Thoracic aorta (tissue), 2 donors: ENCODE measurements at places on chromosomes 2 and 18.

DNA sequence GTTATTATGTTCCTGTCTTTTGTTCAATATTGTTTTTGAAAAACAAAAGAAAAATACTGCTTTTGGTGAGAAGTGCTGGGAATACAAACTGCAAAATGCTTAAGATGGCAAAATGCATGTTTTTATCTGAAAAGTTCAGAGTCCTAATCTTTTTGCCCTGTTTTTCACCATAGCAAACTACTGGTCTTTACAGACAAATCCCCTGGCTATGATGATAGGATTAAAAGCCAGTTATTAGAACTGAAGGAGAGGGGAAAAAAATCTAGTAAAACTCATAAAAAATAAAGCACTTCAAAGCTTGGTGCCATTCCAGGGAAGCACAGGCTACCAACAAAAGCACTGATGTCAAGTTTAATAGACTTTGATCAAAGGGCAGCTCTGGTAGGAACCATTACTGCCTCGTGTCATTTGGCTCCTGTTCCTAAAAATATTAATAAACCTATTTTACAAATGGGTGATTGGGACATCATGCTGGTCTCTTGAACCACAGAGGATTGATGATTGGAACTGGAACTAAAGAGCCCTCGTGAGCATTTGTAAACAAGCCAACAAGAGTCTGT, 194.7 kb downstream of the RAB3GAP1 start:
- no peak for DNase-seq

- DNase-seq = no peak
Measured at GRCh38 chr2:196249860-196250259, 78.5 kb upstream of the STK17B start.

- DNase-seq = no peak
Measured at GRCh38 chr2:233163486-233164103, 87.9 kb upstream of the ATG16L1 start.

GRCh38 chr2:103986001-103986400, 867.9 kb upstream of the POU3F3 start:
- DNase-seq = no peak

- DNase-seq = no peak
Measured at GRCh38 chr18:57294547-57294946, 57.8 kb upstream of the ST8SIA3 start.

DNA sequence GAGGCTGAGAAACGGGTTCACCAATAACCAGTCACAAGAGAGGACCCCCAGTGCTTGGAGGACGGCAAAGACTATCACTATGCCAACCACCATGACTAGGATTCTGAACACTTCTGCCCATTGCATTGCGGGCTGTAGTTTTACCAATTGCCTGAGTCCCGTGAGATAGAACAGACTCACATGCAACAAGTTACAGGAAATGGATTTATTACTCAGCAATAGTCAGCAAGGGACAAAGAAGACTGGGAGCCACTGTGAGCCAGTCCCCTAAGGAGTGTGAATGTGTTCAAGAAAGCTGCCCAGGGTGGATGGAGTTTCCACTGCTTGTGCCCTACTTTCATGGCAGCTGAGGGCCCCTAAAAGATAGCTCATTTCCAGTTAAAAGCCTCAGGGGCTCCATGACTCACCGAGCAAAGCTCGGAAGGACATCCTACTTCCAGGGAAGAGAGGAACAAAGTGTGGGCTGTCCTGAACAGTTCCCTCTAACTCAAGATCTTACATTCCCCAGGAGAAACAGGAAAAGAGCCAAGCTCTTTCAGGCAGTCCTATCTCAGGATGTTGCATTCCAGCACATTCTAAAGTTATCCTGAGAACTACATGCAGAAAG, 54.4 kb downstream of the SLC4A3 start:
- DNase-seq = no peak

- no peak for DNase-seq
Measured at GRCh38 chr18:78765637-78766281, 213.9 kb upstream of the SALL3 start.

DNA sequence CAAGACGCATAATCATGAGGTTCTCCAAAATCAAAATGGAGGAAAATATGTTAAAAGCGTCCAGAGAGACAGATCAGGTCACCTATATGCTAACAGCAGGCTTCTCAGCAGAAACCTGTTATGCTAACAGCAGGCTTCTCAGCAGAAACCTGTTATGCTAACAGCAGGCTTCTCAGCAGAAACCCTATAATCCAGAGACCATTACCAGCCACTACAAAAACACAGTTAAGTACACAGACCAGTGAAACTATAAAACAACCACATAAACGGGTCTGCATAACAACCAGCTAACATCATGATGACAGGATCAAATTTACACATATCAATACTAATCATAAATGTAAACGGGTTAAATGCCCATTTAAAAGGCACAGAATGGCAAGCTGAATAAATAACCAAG, 1548.4 kb upstream of the TMEFF2 start:
- DNase-seq = no peak

DNA sequence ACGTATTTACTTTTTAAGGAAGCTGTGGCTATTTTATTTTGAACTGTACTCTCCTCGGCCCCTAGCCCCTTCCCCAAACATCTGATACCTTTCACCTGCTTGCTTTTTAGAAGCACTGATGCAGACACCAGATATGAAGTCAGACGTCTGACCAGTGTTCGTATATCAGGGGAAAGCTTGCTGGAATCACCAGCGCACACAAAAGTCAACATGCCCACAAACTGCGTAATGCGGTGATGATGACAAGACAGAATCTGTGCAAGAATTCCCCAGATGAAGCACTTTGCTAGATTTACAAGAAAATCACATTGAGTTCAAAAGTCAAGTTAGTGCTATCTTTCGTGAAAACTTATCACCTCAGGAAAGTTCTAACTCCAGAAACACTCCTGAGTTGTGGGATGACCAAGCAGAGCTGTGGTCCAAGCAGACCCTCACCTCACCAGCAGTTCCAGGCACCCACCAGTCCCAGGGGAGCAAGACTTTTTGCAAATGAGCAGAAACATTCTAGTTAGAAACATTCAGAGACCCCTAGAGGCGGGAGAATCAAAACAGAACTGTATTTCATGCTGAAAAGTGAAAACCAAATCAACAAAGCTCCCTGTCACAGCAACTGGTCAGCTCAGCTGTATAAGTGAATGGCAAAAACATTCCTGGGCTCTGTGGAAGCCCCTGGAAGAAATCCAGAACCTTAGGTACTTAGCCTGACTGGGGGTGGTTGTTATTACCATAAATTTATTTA, 55.7 kb downstream of the INO80C start:
- DNase-seq = no peak

- no peak for DNase-seq
Measured at GRCh38 chr2:155308367-155309009, 610.0 kb downstream of the KCNJ3 start.

DNA sequence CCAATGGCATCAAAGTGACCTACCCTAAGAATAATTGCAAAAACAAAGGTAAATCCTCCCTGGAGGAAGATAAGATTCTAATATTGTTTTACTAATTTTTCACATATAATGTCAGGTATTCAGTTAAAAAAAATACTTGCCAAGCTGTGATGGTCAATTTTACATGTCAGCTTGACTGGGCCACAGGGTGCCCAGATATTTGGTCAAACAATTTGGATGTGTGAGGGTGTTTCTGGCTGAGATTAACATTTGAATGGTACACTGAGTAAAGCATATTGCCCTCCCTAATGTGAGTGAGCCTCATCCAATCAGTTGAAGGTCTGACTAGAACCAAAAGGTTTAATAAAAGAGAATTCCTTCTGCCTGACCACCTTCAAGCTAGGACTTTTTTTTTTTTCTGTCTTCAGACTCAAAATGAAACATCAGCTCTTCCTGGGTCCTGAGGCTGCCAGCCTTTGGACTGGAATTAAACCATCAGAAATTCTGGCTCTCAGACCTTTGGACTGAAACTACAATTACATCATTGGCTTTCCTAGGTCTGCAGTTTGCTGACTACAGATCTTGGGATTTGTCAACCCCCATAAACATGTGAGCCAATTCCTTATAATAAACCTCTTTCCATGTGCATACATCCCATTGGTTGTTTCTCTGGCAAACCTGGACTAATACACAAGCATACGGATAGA, 65.4 kb downstream of the LDAH start:
- DNase-seq = no peak

DNA sequence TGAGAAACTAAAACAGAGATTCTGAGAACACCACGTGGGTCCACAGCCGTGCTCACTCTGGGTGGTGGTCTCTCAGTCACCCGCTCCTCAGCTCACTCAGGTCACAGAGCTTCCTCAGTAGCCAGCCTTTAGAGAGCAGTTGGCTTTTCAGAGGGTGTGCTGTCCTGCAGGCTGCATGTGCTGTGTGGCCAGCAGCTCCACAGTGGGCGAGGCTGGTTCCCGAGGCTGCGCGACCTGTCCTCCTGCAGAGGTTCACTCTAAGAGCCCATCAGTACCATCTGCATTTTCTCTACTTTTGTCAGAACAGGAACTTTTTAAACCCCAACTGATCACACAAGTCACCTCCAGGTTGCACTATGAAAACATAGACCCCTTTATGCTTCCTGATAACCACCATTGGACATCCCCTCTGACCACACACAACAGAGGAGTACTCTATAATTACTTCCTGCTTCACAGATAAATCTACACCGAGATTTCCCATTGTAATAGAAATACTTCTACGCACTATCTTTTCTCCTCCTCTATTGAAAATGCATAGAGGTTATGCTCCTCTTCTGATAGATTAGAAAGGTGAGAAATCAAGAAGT, 93.1 kb downstream of the GYPC start:
- no peak for DNase-seq

- DNase-seq = no peak
Measured at GRCh38 chr2:8586457-8587051, 95.3 kb upstream of the ID2 start.

- no peak for DNase-seq
Measured at GRCh38 chr2:223863491-223863890, 26.1 kb upstream of the AP1S3 start.

- DNase-seq = no peak
Measured at GRCh38 chr2:207901401-207901800, 123.9 kb downstream of the PLEKHM3 start.

GRCh38 chr2:11371092-11371937, 26.9 kb upstream of the ROCK2 start:
- DNase-seq = no peak

DNA sequence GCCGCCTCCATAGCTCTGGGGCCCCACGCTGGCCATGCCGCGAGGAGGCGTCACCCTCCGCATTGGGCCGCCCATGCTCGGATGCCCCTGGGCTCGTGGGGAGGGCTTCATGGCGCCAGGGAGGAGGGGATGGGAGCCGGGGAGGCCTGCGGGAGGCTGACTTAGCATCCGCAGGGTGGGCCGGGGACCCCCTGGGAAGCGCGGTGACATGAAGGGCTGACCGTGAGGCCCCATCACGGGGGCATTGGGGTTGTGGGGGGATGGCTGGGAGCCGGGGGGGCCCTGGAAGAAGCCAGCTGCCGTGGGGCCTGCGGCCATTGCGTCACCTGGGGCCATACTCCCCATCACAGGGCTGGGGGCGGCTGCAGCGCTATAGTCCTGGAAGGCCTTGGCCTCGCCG, 26.0 kb upstream of the ANKRD62 start:
- DNase-seq = no peak

DNA sequence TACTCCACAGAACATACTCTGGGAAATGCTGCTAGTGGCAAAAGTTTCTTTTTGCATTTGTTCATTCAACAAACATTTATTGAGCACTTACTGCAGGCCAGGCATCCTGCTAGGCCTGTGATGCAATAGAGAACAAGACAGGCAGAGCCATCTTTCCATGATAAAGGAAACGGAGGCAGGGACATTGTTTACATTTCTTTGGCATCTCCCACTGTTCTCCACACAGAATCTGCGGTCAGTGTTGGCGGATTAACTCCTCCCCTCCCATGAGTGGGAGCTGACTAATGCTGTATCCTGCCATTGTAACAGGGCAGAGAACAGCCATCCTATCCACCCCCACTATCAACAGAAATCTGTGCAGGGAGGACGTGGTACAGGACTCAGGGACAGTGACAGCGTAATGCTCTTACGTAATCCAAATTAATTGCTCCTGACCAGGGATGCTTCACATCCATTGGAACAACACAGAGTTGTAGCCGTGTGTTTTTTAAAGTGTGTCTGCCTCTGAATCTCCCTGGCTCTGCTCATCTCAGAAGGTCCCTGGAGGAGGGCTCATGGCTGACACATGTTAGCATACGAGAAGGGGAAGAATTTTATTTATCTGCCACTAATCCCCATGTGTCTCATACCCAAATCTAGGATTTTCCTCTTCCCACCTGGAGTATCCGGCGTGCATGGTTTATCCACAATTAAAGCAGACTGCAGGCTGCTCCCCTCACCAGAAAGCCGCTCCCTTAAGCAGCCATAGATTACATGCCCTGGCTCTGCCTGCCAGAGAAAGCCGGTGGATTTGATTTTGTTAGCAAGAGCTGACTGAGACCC, 32.3 kb downstream of the STEAP3 start:
- DNase-seq = no peak
